Pons (tissue), 1 donor: ENCODE measurements at places on chromosomes 11 and 22.

GRCh38 chr22:35310556-35311550 is 11.2 kb downstream of the TOM1 start:
- DNase-seq: no peak

- no peak for DNase-seq
Observed at GRCh38 chr11:66523611-66524010, 13.2 kb downstream of the BBS1 start.

DNA sequence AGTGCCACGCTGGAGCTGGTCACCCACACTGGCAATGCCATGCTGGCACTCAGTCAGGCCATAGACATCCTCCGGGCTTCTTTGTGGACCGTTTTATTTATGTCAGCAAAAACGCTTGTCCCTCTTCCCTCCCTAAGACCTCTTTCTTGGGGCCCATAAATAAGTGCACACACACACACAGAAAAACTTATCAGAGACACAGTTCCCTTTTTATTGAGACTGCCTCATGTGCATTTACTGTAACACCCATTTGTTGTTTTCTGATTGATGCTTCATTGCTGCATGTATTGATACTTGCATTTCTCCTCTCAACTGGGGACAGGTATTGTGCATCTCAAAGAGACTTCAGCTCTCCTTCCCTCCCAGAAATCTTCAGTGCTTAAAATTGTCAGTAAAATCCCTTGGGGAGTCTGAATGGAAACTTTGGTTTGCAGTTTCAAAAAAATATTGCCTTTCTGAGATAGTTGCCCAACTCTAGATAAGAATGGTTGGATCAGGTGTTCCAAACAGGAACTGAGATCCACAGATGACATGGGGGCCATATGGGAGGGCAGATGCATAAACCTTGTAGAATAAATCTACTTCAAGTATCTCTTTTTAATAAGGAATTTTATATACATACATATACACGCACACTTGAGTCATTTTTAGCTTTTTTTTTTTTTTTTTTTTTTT is 50.9 kb downstream of the PPP2R1B start:
- no peak for DNase-seq

DNA sequence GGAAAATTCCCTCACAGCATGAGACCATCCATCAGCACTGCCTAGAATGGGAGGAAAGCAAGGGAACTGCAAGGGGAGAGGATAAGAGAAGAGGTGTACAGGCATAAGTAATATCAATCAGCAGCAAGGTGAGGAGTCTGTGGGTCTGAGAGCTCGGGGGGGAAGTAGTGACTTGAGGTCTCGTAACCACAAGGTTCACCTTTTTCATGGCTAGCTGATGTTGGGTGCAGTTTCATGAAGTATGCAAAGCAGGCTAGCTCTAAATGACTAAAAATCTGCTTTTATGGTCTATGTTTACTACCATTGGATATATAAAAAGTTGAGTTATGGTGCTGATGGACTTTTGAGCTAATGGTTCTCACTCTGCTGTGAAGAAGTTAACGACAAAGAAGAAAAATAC is 35.8 kb downstream of the OR4C6 start:
- DNase-seq: no peak

GRCh38 chr22:49323751-49324415 is 503.8 kb downstream of the BRD1 start:
- DNase-seq: no peak

GRCh38 chr11:83502041-83502440 is 215.9 kb upstream of the CCDC90B start:
- DNase-seq: no peak

DNA sequence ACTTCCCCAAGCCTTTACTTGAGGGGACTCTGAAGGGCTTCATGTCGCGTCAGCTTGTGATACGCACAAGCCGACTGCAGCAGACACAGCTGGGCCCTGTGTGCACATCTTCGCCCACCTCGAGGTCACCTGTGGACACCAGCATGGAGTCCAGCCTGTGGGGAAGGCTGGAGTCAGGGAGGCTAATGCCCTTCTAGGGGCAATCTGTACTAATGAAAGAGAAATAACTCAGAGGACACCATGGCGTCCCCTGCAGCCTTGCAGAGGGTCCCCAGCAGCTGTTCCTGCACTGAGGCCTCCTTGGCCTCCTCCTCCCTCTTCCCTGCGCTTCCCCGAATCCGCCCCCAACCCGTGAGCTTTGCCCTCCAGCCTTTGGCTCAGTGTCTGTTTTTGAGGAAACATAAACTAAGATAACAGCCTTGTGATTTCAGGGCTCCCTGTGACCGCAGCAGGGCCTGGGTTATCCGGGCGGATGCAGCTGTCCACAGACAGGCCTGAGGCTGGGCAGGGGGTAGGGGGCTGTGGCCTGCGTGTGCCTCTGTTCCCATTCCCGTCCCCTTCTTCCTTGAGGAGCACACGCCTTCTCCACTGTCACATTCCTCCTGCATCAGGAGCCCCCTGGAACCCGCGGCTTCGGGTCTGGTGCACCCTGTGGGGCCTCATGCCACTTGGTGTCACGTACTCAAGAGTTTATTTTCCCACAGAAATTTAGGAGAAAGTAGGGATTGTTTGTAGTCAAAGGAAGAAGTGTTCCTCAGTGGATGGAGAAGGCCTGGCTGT is 25.0 kb downstream of the KRTAP5-5 start:
- DNase-seq: no peak

DNA sequence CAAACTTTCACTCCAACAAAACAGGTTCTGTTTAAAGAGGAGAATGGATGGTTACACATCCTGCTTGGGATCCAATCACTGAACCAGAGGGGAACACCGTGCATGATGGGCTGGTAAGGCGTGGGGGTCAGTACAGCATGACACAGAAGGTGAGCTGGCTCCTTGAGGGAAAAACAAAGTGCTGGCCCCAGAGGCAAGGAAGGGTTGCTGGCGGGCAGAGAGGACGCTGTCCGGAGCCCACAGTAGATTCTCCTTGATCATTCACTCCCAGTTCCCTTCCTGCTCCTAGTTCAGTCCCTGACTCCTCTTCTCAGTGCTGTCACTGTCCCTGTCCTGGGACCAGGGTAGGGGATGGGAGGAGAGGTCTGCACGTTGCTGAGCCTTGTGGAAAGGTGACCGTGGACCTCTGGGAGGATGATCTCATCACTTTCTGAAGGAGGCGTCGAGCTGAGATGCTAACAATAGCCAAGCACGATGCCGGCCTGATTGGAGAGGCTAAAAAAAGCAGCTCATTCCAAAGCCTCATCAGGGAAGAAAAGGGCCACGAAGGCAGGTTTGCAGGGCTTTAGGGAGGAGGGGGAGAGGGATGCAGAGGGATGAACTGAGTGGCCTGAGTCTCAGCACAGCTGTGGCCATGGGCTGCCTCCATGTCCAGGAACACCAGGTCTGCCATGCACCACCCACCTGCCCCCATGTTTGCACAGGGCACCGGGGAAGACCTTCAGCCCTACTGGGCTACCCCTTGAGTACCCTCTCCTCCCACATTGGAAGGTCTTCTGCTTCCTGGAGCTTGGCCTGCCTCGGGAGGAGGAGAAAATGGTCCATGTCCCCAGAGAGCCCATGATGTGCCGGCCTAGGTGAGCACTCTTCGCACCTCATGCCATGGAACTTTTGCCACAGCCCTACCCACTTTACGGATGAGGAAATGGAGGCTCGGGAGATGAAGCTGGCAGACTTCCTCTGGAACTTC is 72.7 kb upstream of the RTL6 start:
- DNase-seq: no peak

GRCh38 chr11:28526406-28526751 is 418.2 kb downstream of the METTL15 start:
- DNase-seq: no peak

DNA sequence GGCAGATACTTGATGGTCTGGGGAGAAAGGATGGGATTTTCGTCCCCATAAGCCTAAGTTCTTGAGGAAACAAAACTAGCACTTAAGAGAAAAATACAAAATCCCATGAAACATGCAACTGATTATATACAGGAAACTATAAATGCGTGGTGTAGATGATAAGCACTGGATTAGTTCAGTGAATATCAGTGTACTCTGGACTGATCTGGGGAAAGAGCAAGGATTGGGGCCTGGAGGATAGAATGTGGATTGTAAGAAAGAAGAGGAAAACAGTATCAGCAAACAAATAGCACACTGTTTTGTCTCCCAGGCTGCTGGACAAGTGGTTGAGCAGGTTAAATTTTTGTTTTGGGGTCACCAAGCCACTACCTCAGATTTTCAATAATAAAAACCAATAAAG is 49.8 kb downstream of the DCUN1D5 start:
- no peak for DNase-seq

DNA sequence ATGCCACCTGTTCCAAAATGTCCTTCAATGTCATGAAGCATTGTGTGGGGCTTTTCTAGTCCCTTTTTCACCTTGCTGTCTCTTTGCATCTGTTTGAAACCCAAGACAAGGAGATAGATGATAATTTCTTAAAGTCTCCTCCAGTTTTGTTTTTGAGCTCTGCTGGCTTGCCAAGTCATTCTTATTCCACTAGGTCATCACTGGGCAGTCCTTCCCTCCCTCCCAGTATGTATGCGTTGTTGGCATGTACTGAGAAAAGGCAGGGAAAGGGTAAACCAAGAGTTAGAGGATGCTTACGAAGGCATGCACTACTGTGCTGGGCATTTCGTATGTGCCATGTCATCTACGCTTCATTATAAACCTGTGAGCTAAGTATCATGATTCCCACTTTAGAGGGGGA is 78.6 kb downstream of the PARVA start:
- no peak for DNase-seq

DNA sequence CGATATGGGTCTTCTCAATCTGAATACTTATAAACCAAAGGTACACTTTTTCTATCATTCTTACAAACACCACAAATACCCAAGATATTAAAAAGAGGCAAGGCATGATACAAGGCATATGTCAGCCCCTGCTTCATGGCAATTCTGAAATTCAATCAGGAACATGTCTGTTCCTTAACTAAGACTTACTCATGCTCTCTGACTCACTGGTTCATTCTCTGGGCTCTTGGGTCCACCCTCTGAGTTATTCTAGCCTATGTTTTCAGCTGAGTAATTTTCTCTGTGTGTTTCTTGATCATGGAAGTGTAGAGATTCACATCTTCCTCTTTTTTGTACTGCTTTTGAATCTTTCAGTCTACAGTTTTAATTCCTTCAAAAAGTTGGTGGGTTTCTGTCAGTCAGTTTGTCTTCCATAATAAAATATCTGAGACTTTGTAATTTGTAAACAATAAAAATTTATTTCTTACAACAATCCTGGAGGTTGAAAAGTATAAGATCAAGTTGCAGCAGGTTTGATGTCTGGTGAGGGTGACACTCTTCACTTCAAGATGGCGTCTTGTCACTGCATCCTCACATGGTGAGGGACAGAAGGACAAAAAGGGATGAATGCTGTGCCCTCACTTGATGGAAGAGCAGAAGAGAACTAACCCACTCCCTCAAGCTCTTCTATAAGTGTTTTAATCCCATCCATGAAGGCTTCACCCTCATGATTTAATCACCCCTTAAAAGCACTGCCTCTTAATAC is 211.7 kb downstream of the FAM76B start:
- DNase-seq: no peak

GRCh38 chr11:7246179-7246578 is 5.5 kb upstream of the SYT9 start:
- DNase-seq: no peak

DNA sequence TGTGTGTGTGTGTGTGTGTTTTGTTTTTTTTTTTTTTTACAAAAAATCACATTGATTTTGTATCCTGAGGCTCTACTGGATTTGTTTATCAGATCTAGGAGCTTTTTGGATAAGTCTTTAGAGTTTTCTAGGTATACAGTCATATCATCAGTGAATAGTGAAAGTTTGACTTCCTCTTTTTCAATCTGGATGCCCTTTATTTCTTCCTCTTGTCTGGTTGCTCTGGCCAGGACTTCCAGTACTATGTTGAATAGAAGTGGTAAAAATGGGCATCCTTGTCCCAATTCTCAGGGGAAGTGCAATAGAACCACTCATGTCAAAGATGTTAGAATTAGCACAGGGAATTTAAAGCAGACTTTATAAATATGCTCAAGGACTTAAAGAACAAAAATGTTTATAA is 32.6 kb upstream of the PRDM11 start:
- peak; percentile 54 for DNase-seq

- DNase-seq: peak; percentile 80
Observed at GRCh38 chr11:48109046-48109666, 107.5 kb upstream of the OR4B1 start.

DNA sequence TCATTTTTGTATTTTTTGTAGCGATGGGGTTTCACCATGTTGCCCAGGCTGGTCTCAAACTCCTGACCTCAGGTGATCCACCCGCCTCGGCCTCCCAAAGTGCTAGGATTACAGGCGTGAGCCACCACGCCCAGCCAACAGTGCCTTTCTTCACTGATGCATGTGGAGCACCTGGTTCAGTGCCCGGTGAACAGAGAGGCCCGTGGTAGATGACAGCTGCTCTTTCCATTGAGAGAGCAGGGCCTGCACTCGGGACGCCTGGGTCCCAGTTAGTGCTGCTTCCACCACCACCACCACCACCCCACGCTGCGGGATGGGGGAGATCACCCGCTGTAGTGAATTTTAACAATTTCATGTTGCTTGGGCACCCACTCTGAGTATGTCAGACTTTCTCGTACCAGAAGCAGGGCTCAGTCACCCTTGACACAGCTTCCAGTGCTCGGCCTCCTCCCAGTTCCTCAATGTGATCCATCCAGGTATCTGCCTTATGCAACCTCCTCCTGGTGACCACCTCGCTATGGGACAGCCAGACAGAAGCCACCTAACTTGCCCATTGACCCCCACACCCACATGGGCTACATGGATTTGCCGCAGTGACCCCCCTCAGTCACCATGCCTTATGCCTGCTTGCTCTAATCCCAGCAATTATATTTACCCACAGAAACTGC is 36.6 kb downstream of the ARRB1 start:
- no peak for DNase-seq

DNA sequence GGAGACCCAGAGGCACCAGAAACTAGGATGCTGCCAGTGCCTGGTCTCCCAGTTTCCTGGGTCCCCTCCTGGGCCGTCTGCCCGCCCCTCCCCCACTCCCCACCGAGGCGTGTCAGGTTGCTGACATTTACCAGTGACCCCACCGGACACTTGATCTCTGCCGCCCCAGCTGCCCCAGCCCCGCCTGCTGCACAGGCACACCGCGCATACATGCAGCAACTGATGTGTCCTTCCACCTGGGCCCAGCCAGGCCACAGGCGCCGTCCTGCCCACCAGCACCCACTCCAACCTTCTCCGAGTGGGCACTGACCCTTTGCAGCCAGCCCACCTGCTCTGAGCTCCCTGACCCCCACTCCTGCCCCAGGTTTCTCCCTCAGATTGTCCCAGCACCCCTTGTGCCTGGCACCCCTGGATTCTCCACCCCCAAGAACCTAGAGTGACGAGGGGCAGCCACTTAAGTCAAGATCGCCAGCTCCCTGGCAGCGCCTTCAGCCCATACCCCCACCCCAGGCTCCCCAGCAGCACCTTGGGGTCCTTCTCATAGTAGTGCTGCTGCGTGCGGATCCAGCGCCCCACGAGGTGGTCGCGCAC is 548 bp downstream of the PYGM start:
- DNase-seq: no peak

DNA sequence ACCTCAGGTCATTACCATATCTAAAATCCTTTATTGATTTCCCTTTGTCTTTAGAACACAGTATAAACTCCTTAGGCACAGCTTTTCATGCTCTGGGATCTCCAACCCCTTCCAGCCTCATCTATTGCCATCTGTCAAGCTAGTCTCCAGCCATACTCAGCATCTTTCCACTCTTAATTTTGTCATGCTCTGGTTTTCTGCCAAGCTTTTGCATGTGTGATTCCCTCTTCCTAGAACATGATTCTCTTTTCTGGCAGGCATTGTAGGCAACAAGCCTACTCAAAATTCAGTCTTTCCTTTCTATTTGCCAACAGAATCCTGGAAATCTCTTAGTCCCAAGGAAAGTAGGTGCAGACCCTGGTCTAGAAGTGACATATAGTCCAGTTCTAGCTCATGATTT is 35.5 kb upstream of the SLC6A5 start:
- DNase-seq: no peak

GRCh38 chr22:24413736-24414385 is 13.5 kb upstream of the ADORA2A start:
- DNase-seq: no peak
